ENCODE measurements at places on chromosomes 6 and 20.
A peak's percentile ranks its signal among the peaks of the same experiment; 100 is the strongest.

- no peak for DNase-seq
Measured at GRCh38 chr6:48714250-48714649, 603.3 kb upstream of the PTCHD4 start.

DNA sequence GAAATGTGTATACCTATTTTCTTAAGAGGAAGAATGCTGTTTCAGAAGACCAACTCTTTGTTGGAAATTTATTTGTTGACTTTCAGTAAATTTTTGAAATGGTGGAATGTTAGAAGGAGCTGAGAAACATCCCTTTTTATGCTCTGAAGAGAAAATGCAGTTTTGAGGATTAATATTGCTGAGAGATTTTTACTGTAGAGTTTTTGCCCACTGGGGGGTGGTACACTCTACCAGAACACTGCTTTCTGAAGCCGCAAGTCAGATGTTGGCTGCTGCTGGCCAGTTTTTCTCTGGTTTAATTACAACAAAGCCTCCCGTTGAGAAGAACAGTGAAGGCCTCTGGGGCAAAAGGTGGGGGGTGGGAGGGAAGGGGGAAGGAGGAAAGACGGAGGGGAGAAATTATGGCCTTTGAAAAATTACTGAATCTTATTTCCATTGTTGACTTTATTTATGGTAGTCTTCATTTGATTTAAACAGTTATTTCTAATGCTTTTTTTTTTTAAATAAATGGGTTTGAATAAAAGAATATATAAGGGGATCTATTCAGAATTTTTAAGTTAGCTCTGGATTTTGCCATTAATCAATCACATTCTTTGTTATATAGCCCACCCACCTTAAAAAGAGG lies 3.0 kb downstream of the FLRT3 start:
- no peak for DNase-seq

GRCh38 chr20:43171930-43172329 lies 17.8 kb downstream of the PTPRT start:
- no peak for DNase-seq

DNA sequence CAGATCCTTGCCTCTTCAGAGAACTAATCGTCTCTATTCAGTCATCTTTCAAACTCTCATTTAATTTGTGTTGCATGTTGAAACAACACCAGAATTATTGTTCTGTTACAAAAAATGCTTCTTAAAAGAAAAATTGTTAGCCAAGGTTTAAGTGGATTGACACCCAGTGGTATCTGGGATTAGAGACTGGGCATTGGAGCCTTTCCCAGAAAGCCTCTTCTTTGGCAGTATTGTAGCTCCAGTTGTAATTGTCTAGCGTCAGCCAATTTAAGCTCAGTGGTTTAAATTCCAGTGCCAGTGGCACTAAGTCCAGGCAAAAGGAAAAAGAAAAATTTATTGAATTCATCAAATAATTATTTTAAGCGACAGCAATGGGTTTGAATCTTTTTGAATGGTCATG lies 801 bp downstream of the CCDC28A start:
- no peak for DNase-seq

DNA sequence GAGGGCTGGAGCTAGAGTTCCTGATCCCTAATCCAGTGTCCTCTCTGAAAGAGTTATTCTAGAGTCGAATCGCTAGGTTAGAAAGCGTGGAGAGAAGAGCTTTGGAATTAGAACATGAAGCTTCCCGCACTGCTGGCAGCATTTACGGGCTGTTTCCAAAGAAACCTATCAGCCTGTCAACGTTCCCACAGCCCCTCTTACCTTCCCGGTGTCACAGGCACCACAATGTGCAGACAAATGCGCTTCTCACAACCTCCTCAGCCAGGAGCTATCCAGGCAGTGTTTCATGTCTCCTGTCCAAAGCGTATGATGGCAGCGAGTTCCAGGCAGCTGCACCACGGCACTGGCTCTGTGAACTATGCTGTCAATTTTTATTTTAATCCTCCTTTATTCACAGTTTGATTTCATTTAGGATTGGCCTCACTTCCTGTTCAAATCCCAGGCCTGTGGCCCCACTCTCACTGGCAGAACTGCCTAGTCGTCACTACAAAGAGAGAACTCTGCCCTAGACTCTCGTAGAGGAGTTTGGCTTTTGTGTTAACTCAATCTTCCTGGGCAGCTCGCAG lies 322.8 kb upstream of the SOX4 start:
- no peak for DNase-seq

DNA sequence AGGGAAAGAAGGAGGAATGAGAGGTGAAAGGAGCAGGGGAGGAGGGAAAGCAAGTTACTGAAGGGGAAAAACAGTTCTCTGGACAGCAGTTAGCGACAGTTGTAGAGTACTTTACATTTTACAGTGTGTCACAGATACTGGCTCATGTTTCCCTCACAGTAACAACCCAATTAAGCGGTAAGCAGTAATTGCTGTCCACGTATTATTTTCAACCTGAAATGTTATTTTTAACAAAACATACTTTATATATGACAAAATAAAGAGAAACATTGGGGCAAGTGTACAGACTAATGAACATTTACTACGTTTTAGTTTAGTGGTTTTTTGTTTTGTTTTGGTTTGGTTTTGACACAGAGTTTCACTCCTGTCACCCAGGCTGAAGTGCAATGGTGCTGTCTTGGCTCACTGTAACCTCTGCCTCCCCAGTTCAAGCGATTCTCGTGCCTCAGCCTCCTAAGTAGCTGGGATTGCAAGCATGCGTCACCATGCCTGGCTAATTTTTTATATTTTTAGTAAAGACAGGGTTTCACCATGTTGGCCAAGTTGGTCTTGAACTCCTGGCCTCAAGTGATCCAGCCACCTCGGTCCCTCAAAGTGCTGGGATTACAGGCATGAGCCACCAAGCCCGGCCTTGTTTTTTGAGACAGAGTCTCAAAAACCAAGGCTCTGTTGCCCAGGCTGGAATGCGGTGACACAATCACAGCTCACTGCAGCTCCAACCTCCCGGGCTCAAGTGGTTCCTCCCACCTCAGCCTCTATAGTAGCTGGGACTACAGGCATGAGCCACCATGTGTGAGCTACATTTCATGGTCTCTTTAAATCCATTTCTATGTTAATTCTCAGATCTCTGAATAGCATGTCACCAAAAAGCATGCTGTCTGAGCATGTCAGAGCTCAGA lies 22.6 kb upstream of the BTN3A2 start:
- DNase-seq: no peak

DNA sequence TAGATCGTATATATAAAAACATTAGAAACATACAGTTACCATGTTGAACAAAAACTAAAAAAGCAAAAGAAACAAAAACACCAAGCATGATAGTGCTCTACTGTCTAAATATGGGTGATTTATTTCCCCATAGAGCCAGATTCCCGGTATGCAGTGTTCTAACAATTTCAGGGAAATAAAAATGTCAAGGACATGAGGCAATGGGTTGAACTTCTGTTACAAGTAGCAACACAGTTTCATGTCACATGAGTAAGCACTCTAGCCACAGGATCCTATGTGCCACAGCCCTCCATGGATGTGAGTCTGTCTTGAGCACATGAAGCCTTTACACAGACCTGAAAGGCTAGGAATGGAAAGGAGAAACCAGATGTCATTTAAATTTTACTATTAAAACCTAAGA lies 96.0 kb downstream of the MAP3K5 start:
- DNase-seq: no peak

- no peak for DNase-seq
Measured at GRCh38 chr6:13438126-13438525, 49.3 kb downstream of the GFOD1 start.

- peak; percentile 47 for DNase-seq
Measured at GRCh38 chr6:110951986-110952794, 6.3 kb upstream of the GTF3C6 start.

- no peak for DNase-seq
Measured at GRCh38 chr6:11532097-11532496, 5.5 kb upstream of the TMEM170B start.

- no peak for DNase-seq
Measured at GRCh38 chr6:62764841-62765240, 446.4 kb upstream of the FKBP1C start.

GRCh38 chr6:5174756-5175549 lies 85.8 kb downstream of the LYRM4 start:
- DNase-seq: no peak

DNA sequence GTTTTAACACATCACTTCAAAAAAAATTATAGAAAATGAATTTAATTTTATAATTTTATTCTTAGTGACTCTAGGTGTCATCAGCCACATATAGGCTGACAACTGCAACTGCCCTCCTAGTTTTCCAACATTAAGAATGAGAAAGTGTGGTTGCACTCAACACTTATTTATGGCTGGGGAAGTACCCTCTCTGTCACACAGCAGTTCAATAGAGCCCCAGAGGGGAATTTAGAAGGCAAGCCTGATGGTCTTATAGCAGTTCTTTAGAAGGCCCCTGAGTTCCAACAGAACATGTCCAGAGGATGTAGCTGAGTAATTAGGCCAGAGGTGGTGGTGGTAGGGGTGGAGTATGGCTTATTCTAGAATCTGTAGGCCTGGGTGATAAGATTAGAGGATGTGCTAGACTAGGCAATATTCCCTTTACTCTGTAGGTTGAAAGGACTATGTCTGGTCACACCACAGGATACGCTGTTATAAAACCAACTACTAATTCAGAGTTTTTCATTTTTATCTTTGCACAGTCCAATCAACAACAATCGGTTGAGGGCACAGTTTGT lies 226.5 kb upstream of the CITED2 start:
- no peak for DNase-seq

GRCh38 chr20:5171064-5171789 lies 44.4 kb downstream of the CDS2 start:
- no peak for DNase-seq

DNA sequence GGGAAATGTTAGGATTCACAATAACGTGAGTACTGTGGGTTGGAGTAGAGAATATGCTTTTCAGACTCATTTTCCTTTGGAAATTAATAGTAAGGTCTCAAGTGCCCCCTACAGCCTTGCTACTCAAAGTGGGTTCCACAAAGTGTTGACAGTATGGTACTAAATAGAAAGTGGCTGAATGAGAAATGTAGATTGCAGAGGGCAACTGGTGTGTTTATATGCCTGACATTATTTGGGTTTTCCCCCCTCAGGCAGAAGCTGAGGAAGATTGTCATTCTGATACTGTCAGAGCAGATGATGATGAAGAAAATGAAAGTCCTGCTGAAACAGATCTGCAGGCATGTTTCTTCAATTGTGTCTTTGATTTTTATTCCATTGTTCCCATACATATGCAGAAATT lies 5.6 kb downstream of the FBXO9 start:
- DNase-seq: no peak

DNA sequence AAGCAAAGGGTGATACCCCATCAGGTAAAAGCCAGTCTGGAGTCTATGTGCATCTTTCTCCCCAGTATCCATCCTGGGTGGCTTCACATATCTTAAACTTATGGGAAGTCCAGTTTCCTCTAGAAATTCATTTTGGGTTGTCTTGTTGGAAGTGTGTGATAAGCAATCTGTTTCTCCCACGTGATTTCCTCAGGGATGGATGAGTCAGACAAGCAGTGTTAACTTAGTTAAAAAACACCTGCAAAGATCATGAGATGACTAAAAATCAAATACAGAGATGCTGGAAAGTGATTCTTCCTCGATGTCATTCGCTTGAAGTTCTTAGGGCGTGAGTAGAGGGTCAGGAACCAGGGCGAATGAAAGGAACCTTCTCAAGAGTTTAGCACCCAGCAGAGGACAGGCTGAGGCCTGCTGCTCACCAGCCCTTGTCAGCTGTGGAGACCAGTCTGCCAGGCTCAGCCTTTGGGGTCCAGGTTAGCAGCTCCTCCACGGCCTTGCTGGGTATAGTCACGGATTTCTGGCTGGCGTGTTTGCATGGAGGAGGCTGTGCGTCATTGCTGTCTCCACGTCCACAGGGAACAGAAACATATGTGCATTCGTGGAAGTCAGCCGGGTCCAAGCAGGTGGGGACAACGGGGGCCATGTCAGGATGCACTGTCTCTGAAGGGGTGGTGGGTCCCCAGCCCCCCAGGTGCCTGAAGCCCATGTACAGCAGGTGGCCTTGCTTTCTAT lies 2.8 kb upstream of the PNPLA1 start:
- no peak for DNase-seq

DNA sequence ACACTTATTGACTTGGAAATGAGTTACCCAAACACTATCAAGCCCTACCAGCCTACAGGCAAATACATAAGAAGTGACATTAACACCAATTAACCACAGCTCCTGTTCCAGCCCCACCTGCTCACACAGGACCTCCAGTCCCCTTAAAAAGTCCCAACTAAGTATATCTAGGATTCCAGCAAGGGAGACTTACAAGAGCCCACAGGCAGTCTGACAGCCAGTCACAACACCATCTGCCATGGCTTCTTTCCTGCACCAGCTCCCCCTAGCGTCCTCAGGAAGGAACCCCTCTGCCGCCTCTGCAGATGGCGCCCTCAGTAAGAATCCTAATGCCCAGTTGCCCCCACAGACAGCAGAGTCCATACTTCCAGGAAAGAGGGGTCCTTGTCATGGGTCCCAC lies 122.1 kb downstream of the HIVEP2 start:
- no peak for DNase-seq

GRCh38 chr20:62291251-62292066 lies 11.3 kb upstream of the ADRM1 start:
- no peak for DNase-seq

DNA sequence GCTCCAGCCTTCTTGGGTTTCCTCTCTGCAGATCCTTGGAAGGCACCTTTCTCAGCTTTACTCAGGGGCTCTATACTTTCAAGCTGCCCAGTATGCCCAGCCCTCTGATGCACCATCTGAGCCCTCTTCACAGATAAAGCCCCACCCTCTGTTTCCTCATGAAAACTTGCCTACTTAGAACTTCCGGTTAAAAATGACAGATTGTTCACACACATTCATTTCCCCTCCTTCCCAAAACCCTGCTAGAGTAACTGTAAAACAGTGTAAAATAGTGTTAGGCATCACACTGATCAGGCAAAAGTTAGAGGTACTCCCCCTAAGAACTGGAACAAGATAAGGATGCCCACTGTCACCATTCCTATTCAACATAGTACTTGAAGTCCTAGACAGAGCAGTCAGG lies 14.0 kb upstream of the GCM1 start:
- DNase-seq: no peak

DNA sequence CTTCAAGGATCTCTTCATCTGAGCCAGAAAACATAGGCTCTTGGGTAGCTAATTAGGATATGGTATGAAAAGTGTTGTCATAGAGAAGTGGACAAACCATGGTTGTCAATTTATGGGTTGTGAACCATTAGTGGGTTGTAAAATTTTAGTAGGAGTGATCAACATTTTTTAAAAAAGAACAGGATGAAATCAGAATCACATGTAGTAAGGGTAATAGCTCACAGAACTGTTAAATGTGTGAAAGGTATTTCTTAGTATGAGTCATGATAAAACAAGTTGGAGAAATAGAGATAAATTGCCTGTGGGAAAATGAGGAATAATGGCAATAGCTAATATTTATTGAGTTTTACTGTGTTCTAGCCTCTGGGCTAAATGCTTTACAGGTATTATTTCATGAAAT lies 113.4 kb downstream of the MAP3K4 start:
- DNase-seq: no peak

GRCh38 chr6:119215309-119215708 lies 134.3 kb downstream of the MAN1A1 start:
- peak; percentile 13 for DNase-seq

GRCh38 chr6:109339906-109340678 lies 42.2 kb downstream of the CD164 start:
- DNase-seq: no peak

GRCh38 chr20:38485041-38485440 lies 12.4 kb downstream of the RALGAPB start:
- no peak for DNase-seq

- DNase-seq: no peak
Measured at GRCh38 chr20:61118429-61119224, 133.4 kb upstream of the CDH4 start.
